ENCODE measurements at places on chromosomes 1 and 21.
A peak's percentile ranks its signal among the peaks of the same experiment; 100 is the strongest.

GRCh38 chr21:21057349-21058062 is 59.3 kb downstream of the NCAM2 start:
- DNase-seq, result no peak

GRCh38 chr21:30616125-30616524 is at the start of gene KRTAP20-1:
Gene KRTAP20-1 (plus strand): TSS chr21:30616425. CDS start chr21:30616455, 30 bp downstream.
- DNase-seq, result no peak

GRCh38 chr1:17895986-17896385 is 140.9 kb downstream of the ACTL8 start:
- DNase-seq, result no peak

- peak; percentile 15 for DNase-seq
Observed at GRCh38 chr1:229127301-229127700, 143.6 kb upstream of the RAB4A start.

DNA sequence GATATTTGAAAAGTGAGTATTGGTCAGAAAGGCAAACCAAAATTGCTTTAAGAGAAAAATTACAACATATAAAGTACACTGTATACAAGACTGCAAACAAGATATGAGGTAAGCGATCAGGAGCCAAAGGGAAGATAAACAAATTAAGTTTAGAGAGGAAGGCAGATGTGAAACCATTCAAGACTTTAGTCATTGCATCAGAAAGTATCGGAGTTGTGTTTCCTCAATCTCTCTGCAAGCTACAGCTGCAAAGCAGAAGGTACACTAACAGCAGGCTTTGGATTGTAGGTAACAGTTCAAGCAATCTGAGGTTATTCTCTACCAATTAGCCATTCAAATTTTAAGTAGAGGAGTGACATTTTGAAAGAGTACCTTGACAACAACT is 21.3 kb upstream of the TLCD4 start:
- no peak for DNase-seq

GRCh38 chr1:155651861-155652661 is 36.5 kb downstream of the YY1AP1 start:
- no peak for DNase-seq

DNA sequence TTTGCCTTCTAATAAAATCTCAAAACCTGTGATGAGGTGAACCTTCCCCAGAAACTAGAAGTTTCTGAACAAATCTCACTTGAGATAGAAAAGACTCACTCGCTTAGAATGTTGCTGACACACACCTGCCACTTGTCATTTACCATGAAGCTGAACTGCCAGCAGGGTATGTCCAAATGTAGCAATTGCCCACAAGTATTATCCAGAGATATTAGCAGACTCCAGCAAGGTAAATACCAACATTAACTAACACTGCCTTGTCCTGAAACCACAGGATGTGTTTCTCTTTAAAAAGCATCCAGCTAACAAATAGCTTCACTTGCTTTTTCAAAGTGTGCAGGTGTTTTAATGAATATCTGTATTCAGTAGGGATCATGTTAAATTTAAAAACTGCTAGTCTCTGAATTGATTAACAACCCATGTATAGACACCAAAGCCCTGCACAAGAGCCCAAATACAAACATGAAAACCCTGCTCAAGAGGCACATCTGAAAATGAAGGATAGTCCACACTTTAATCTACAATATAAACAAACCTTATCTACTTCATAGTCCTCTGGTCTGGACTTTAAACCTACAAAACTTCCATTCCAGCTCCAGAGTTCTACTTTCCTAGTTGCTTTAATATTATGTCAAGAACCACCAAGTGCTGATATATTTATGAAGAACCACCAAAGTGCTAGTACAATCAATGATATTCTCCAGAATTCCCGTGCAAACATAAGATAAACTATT is 19.3 kb downstream of the KRTAP8-1 start:
- no peak for DNase-seq

GRCh38 chr1:40539338-40539737 is 7.9 kb downstream of the ZNF684 start:
- no peak for DNase-seq

- no peak for DNase-seq
Observed at GRCh38 chr1:220371324-220371723, 99.1 kb upstream of the RAB3GAP2 start.

GRCh38 chr1:27862671-27863537 is 9.4 kb upstream of the THEMIS2 start:
- DNase-seq, result peak; percentile 94

DNA sequence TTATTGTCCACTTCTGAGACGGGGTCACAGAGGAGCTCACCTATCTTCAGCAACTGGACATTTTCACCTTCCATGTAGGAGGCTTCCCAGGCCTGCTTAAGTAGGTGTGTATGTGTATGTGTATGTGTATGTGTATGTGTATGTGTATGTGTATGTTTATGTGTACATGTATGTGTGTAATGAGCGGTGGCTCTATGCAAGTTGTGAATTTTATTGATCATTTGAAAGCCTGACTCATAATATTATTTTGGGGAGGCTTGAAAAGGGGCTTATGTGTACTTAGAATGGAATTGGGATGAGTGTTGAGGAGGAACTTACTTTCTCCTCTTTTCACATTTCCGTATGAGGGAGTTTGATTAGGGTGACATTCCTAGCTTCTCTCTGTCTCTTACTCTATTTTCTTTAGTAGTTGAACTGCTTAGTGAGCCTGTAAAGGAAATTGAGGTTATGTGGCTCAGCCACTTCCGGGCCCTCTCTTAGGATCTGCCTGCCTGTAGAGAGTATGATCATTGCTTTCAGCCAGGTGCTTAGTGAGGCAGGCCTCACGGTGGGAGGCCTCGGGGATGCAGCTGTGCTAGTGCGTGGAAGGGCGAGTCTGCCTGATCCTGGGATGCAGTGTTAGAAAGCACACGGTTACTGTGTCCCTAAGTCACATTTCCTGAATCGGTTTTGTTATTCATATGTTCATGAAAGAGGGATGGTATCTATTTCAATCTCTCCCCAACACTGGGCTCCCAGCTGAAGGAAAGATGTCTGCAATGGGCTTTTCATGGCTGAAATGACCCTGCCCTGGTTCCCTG is 61.0 kb downstream of the IER5 start:
- DNase-seq, result no peak

DNA sequence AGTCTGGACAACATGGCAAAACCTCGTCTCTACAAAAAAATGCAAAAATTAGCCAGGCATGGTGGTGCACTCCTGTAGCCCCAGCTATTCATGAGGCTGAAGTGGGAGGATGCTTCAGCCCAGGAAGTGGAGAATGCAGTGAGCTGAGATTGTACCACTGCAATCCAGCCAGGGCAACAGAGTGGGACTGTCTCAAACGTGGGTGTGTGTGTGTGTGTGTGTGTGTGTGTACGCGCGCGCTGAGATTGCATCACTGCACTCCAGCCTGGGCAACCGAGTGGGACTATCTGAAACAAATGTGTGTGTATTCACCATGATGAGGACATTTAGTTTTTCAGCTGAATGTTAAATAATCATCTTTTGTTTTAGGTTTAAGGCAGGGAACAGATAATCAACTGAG is 21.1 kb downstream of the USP1 start:
- DNase-seq, result no peak

DNA sequence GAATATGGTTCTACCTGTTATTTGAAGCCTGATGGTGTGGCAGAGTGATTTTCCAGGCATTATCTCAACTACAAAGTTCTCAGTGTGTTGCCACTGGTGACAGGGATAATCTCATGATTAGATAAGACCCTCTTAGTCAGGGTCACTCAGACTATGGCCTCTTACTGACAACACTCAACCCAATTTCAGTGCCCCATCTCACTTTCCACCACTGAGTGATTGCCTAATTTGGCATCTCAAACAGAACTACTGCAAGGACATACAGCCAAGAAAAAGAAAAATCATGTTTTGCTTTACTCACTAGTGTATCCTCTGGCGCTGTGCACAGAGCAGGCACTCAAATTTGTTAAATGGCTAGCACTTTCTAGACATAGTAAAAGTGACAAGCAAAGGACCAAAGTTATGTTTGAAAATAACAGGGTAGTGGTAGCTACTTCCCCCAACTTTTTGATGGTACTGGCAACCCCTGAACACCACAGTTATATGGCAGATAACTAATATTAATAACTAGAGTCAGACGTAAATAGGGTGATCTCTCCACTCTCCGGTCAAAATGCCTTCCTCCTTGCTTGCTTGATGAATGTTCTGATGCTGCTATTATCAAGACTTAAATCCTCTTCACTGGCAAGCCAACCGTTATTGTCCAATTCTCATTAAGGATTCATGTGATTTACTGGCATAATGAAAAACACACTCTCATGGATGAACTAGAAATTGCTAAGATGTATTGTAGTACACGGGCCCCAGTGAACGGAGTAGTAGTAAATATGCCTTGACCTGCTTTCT is 37.1 kb upstream of the SLC30A10 start:
- no peak for DNase-seq

DNA sequence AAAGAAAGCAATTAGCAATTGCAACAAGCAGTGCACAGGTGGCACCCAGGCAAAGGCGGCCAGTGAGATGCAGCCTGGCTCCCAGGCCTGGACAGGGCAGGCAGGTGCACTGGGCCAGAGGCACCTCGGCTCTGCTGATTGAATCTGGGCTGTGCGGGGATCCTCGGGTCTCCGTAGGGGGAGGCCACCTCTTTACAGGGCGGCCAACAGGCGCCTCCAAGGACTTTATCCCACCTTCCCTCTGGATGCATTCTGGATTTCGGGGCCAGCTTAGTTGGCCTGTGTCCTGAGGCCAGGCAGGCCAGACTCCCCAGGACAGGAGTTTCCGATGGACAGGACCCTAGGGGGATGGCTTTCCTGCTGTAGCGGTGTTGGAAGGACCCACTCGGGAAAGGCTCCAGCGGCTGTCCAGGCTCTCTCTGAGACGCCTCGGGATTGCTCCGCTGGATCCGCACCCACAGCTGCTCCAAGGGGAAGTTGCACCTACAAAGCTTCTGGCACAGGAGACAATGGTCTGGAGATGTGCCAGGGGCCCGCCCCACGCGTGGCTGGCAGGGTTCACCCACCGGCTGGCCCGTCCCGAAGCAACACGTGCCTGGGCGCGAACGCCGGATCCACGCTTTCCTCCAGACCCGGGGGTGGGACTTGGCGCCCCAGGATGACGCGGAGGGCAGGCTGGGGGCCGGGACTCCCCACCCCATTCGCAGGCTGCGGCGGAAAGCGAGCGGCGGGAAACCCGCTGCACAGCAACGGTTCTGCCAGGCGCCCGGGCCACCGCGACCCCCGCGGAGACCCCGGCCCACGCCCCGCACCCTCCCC is 810 bp downstream of the SLC19A1 start:
- DNase-seq, result no peak

- no peak for DNase-seq
Observed at GRCh38 chr21:33666153-33666552, 23.9 kb downstream of the ITSN1 start.

- no peak for DNase-seq
Observed at GRCh38 chr1:235648954-235649367, 623 bp downstream of the GNG4 start.

GRCh38 chr1:93735722-93736121 is 54.1 kb upstream of the BCAR3 start:
- peak; percentile 86 for DNase-seq

DNA sequence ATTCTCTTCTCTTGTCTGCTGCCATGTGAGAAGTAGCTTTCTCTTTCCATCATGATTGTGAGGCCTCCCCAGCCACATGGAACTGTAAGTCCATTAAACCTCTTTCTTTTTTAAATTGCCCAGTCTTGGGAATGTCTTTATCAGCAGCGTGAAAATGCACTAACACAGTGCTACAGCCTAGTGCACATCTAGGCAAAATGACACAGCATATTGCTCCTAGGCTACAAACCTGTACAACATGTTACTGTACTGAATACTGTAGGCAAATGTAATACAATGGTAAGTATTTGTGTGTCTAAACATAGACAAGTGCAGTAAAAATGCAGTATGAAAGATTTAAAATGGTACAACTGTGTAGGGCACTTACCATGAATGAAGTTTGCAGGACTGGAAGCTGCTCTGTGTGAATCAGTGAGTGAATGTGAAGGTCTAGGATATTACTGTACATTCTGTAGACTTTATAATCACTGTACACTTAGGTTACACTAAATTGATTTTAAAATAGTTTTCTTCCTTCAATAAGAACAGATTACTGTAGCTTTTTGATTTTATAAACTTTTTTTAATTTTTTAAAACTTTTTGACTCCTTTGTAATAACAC is 69.4 kb downstream of the RGS21 start:
- DNase-seq, result no peak

- no peak for DNase-seq
Observed at GRCh38 chr1:19339214-19339861, 27.2 kb downstream of the SLC66A1 start.

GRCh38 chr1:231750296-231750695 is 123.7 kb downstream of the DISC1 start:
- no peak for DNase-seq

DNA sequence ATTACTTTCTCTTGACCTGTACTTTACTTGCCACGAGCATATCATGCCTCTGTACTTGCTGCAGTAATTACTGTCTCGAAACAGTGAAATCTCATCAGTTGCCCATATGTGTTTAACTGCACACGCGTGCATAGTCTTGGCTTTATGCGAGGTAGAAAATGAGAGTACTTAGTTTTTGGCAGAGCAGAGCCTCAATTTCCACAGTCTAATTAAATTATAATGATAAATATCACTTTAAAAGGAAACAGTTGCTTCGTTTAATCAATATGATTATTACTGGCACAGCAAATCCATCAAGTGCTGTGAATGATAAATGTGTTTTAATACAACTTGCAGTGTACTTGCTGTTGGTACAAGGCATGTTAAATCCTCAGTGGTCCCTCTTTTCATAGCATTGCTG is 47.6 kb downstream of the ADARB1 start:
- DNase-seq, result no peak

DNA sequence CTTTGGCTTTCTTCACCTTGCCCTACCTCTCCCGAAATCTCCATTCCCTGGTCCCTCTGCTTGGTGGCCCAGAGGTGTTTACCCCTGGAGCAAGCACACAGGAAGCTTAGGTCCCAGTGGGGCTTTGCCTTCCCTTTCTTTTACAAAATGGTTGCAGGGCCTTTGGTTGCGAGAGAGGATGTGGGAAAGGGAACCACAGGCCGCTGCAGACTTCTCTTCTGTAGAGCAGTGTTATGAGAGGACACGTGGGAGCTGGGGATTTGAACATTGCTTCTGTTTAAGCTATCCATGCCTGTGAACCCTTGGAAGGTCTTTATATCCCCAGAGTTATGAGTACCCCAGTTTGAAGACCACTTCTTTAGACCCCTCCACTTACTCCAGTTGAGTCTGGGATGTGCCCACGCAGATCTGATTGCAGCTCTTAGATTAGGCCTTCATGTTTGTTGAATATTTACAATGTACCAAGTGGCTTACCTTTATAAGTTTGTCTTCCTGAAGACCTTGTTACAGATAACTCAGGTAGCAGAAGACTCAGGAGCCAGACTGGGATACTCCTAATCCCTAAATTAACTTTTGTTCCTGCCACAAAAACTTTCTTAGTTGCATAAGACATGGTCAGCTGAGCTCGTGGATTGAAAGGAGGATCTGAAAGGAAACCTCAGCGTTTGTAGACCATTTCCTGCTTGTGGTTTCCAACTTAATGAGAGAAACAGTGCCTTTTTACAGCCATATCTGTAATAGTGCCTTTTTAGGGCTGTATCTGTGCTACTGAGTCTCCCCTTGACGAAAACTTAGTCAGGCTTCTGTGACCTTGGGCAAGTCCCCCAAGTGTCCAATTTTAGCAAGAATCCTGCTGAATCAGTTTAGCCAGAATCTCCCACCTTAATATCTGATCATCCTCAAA is 21.9 kb upstream of the IVNS1ABP start:
- no peak for DNase-seq
